Activated naive CD4-positive, alpha-beta T cell (primary cell): ENCODE measurements at places on chromosomes 3 and 15.

GRCh38 chr15:78739996-78740903 lies 71.0 kb downstream of the ADAMTS7 start:
- DNase-seq = no peak

GRCh38 chr15:89370120-89370977 lies 35.7 kb upstream of the POLG start:
- no peak for DNase-seq

DNA sequence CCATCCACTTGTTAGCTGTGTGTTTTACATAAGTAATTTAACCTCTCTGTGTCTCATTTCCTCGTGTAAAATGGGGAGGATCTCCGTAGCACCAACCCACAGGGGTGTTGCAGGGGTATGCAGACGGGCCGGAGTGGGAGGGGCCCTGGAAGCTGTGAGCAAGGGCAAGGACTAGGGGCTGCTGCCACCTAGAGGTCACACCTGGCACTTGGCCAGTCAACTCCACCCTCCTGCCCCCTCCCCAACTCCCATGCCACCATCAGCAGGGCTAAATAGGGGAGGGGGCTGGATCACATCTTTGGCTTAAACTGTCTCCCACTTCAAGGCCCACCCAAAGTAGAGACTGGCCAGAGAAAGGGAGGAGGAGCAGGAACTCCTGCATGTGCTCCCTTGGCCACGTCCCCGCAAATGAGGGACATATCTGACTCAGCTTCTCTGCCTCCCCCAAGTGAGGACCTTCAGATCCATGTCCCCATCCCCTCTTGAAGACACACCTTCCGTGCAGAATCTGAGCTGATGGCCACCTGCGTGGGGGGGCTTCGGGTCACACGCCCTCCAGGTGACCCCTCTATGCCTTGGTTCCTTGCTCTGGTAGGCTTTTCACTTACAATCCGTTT lies 2.6 kb downstream of the CCDC9B start:
- peak; percentile 51 for DNase-seq

GRCh38 chr3:142976621-142977398 lies 13.3 kb upstream of the PAQR9 start:
- no peak for DNase-seq

- DNase-seq = no peak
These were observed 393.6 kb upstream of the TPM1 start for GRCh38 chr15:62648954-62649353.

- no peak for DNase-seq
These were observed 5.9 kb upstream of the RBP2 start for GRCh38 chr3:139482206-139482605.

DNA sequence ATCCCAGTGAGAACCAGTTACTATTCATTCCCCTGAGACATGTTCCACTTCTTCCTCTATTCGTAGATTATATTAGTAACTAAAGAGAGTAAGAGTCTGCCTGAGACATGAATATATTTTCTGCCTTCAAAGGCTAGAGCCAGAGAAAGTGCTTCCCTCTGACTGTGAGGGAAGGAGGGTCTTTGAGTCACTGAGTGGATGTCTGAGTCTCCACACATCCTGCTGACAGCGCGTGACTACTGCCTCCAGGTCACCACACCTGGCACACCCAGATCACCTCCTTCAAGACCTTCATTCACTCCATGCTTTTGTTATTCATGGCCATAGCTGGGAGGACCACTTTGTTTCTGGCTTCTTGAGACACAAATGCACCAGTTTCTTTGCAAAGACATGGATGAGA lies 135.6 kb downstream of the SOX2 start:
- DNase-seq = no peak

- DNase-seq = no peak
These were observed 34.5 kb downstream of the PIK3CB start for GRCh38 chr3:138800248-138800647.

GRCh38 chr3:171755015-171755589 lies 55.2 kb downstream of the PLD1 start:
- DNase-seq = no peak
